Activated T-helper 1 cell treated with anti-CD3 and anti-CD28 coated beads, Interleukin-12 subunit alpha, Interleukin-12 subunit beta, Interleukin-2, Interleukin-4 antibody, amounts not matched to agents 30 ng/mL and 10 ng/mL and 1 ng/mL, durations not matched to agents 14 hours and 24 hours and 36 hours (primary cell): ENCODE measurements at places on chromosomes 16 and 17.

DNA sequence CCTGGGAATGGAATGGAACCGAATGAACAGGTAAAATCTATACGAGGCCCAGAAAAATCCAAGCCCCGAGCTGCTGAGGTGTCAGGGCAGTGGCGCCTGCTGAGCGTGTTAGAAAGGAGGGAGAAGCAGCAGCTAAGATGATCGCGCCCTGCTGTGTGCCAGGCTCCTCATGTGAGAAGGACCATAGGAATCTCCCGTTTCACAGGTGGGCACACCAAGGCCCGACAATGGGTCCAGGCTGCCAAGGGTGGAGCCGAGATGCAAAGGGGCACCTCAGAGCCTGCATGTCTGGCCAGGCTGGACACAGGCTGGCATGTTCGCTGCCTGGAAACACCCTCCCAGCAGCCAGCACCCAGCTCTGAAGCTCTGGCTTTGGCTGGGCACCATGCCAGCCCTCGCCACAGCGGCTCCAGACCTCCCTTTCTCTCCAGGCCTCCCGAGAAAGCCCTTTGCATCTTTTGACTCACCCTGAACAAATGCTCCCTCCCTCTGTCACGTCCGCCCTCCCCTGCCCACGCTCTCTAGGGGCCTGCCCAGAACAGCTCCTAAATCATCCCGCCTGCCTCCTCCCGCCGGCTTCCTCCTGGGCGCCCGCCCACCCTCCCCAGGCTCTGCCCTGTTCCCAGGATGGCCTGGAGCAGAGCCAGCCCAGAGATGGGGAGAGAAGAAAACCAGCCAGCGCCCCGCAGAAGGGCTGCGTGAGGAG lies 217.8 kb upstream of the GSE1 start:
- DNase-seq, result no peak

- no peak for DNase-seq
These were observed 112.5 kb upstream of the SOX9 start for GRCh38 chr17:72008236-72008876.

DNA sequence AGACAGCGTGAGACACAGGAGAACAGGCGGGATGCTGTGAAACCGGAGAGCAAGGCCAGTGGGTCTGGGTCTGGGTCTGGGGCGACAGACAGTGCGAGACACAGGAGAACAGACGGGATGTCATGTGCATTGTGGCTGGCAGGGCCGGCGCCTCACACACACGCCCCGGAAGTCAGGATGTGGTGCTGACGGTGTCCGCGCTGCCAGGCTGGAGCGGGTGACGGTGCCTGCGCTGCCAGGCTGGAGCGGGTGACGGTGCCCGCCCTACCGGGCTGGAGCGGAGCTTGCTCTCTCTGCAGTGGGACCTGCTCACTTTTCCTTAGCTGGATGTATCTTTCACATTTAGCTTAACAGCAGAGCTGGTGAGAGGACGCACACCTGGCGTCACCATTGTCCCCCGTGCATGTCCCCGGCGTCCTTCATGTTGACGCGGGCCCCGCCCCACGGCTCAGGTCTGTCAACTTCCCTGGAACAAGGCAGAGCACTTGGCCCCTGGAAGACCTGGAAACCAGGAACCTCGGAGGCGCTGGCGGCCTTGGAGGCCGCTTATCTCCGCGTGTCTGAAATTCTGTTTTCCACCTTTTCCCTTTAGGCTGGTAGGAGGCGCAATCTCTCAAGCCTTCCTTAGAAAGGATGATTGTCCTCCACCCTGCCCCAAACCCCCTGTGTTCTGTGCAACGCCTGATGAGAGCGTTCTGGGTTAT lies 43.0 kb upstream of the ZNF750 start:
- peak; percentile 64 for DNase-seq

GRCh38 chr17:77165577-77165976 lies 24.8 kb downstream of the SEC14L1 start:
- no peak for DNase-seq

- no peak for DNase-seq
These were observed 87.3 kb upstream of the TOB1 start for GRCh38 chr17:50953518-50953830.
